ENCODE measurements at places on chromosomes 12 and 14. TPM values are rescaled to one million over a fixed set of nuclear protein-coding genes. Genes with fewer than 3 reads are reported as not detected.

The GPR137C gene
- polyA plus RNA-seq = 0.04 TPM

The PPFIA2 gene
- not detected for polyA plus RNA-seq

The GPRC5D gene
- not detected for polyA plus RNA-seq

The FOXA1 gene
- polyA plus RNA-seq = not detected

The GPR135 gene
- not detected for polyA plus RNA-seq

The KRT77 gene
- not detected for polyA plus RNA-seq

The AKAP6 gene
- not detected for polyA plus RNA-seq

The ESPL1 gene
- polyA plus RNA-seq = 0.52 TPM

The GPN3 gene
- polyA plus RNA-seq = 52.4 TPM

The ASB2 gene
- 0.25 TPM for polyA plus RNA-seq

The AGAP2 gene
- 0.65 TPM for polyA plus RNA-seq

The C14orf132 gene
- not detected for polyA plus RNA-seq

The ZNF705A gene
- polyA plus RNA-seq = not detected

The ZNF605 gene
- polyA plus RNA-seq = 0.32 TPM

The CAMKK2 gene
- 55.6 TPM for polyA plus RNA-seq

The SDS gene
- polyA plus RNA-seq = 1.1 TPM

The GLIPR1 gene
- polyA plus RNA-seq = 168 TPM

The CLEC4A gene
- 122 TPM for polyA plus RNA-seq

The SLC4A8 gene
- polyA plus RNA-seq = 5.4 TPM

The PAX9 gene
- polyA plus RNA-seq = not detected

The EML5 gene
- polyA plus RNA-seq = not detected

The SALL2 gene
- polyA plus RNA-seq = not detected

The ARHGAP5 gene
- 6.3 TPM for polyA plus RNA-seq

The PHLDA1 gene
- 1.6 TPM for polyA plus RNA-seq

The CCDC196 gene
- polyA plus RNA-seq = not detected

The FGF23 gene
- polyA plus RNA-seq = not detected

The LRRC43 gene
- polyA plus RNA-seq = not detected

The SAMD4A gene
- polyA plus RNA-seq = 4.2 TPM
